ENCODE measurements at places on chromosomes 4 and X.

GRCh38 chr4:158845311-158846041 is 76.7 kb downstream of the FNIP2 start:
- no peak for DNase-seq

DNA sequence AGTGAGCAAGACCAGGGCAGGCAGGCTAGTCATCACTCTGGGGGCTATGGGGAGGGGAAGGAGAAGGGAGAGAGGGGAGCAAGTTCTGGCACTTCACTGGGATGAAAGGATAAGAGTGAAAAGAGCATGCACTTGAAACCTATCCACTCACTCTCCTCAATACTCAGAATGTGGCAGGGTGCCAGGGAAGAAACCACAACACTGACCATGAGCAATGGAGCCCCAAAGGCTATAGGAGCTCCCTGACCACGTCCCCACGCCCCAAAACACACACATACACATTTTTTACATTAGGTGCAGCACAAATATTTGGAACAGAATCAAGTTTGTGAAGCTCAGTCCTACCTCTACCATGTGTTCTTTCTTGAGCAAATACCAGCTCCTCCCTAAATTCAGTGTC is 132.2 kb downstream of the IDS start:
- DNase-seq = no peak

- DNase-seq = no peak
These were observed 132.8 kb upstream of the MAGEB16 start for GRCh38 chrX:35665311-35665710.

DNA sequence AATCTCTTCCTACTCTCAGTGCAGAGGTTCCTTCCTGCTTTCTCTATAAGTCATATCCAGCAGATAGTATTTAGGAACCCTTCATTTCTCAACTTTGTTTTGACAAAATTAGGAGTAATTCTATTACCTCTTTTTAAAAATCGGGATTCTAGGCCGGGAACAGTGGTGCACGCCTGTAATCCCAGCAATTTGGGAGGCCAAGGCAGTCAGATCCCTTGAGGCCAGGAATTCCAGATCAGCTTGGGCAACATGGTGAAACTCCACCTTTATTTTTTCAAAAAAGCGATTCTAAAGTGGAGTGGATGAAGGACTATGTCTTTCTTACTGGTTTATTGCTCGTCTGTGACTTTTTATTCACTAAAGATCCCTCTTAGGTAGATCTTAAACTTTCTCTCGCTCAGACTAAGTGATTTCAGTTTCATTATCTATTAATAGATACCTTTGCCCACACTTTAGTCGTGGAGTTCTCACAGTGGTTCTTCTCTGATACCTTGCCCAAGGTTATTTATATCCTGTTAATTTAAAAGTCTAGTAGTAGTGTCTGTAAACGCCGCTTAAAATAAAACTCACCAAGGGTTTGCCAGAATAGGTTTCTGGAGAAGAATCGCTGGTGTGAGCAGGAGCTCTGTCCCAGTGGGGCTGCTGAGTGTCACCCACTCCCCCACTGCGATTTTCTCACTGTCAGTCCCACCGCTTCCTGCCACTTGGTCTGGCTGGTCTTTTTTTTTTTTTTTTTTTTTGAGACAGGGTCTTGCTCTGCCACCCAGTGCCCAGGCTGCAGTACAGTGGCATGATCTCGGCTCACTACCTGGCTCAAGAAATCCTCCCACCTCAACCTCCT is 27.0 kb upstream of the TMEM131L start:
- no peak for DNase-seq

DNA sequence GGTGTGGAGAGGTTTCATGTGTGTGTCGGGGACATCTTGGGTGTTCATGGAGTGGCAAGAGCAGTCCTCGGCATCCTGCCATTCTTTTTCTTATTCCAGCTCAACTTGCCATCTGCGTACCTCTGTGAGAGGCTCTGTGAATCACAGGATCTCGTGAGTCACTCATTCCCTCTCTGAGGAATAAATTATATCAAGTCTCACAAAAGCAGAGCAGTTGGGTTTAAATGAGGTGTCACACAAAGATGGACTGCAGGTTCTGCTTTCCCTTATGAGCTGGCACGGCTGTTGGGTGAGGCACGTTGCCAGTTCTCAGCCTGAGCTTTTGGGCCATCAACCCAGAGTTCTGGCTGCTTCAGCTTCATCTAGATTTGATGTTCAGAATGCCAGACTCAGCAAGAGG is 6.8 kb upstream of the OCIAD2 start:
- no peak for DNase-seq

- no peak for DNase-seq
These were observed 5.1 kb downstream of the MED28 start for GRCh38 chr4:17619416-17620105.

- no peak for DNase-seq
These were observed 1.3 kb downstream of the SCRG1 start for GRCh38 chr4:173397604-173398003.

DNA sequence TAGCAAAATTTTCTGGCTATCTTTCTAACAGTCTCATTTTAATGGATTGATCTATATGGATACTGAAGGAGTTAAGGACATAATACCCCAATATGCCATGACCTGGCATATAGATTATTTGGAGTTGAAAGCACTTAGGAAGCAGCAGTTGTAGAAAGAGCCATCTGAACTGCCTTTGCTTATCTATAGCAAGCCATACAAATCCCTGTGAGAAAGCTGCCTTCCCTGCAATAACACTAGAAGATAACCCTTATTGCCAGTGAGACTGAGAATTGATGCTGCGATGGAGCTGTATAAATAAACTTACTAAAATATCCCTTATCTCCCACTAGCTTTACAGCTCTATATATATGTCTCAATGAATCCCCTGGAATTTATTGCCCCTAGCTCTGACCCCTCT is 346.3 kb downstream of the TECRL start:
- DNase-seq = no peak

DNA sequence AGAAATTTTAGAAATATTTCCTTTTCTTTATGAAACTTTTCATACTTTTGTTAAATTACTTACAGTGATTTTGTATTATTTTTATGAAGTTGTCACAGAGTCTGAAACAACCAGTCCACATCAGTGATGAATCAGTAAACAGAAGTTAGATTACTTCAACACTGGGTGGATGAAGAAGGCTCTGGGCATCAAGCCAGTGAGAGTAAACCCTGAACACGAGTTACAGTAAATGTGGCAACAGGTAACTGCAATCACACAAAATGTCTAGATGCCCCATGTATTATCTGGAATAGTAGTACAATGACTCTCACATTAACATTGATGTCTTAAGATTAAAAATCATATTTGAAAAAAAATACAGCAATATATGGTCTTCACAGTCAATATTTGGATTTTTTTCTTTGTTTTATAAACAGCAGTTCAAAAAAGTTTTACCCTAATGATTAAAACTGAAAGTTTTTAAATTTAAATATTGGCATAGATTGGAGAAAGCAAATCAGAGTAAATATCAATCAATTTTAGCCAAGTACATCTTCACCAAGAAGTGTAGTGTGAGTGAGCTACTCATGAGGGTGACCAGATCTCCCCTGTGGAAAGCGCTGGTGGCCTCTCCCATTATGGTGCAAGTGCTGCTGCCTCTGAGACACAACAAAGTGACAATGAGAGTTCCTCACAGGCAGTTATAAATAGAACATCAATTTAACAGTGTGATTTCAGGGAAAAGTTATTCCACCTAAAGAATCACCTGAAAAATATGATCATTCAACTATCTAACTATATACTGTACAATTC is 63.2 kb upstream of the UGT2B7 start:
- DNase-seq = no peak

- no peak for DNase-seq
These were observed 58.3 kb upstream of the PLAC1 start for GRCh38 chrX:134716620-134717012.

DNA sequence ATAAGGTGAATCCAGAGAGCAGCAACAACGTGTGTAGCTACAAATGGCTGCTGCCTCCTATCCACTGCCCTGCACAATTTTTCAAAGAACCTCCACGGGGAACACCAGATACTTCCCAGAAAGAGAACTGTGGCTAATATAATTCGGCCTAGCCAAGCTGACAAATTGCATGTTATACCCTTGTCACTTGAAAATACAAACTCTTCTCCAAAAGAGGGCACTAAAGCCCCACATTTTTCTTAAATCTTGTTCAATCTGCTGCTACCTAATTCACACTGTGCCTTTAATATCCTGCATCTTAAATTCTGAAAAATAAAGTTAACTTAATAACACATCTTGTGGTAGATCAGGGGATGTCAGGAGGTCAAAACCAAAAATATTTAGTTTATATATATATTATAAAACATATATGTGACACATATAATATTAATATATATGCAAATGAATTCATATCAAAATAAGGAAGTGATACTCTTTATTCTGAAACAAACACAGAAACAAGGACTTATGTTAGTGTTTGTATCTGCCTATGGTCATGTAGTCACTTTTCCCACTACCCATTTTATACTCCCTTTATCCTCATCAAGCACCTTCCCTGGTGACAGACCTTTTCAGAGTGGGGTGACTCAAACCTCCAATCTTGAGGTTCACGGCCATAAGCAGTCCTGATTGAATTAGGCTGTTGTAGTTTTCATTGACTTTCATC is 24.1 kb downstream of the CT45A1 start:
- DNase-seq = no peak

GRCh38 chr4:38154681-38155588 is 194.7 kb downstream of the PTTG2 start:
- DNase-seq = no peak

DNA sequence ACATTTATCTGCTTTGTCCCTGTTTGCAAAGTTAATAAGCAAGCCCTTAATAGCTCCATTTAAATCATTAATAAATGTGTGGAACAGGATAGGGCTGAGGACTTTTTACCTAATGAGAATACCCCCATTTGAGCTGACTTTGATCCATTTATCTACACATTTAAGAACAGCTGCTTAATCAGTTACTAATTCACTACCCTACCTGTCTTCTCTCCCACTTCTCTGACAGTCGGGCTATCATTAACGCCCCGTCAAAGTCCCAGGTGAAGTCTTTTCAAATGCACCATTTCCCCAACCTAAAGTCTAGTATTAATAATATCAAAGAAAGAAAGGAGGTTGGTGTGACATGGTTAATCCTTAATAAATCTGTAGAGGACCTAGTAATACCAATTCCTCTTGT is 57.2 kb upstream of the NAP1L5 start:
- no peak for DNase-seq

GRCh38 chr4:148333265-148333664 is 108.9 kb downstream of the NR3C2 start:
- no peak for DNase-seq

- no peak for DNase-seq
These were observed 160.4 kb downstream of the CPEB2 start for GRCh38 chr4:15162465-15163283.

GRCh38 chr4:183183906-183184535 is 85.0 kb downstream of the WWC2 start:
- no peak for DNase-seq
